ENCODE measurements at places on chromosomes 11 and 22. TPM values are rescaled to one million over a fixed set of nuclear protein-coding genes. Genes with fewer than 3 reads are reported as not detected.

The CYP2R1 gene
- 9.1 TPM for total RNA-seq

The CNIH2 gene
- total RNA-seq: not detected

The UPK3A gene
- not detected for total RNA-seq

The TRIM6 gene
- total RNA-seq: 1.5 TPM

The EIF4G2 gene
- 718 TPM for total RNA-seq

The C11orf65 gene
- total RNA-seq: under 0.01 TPM

The PNPLA5 gene
- total RNA-seq: not detected

The SPDYC gene
- total RNA-seq: not detected

The OR51I1 gene
- not detected for total RNA-seq

The CLDN5 gene
- total RNA-seq: 465 TPM

Measured in dermis lymphatic vessel endothelial cell (primary cell).